ENCODE measurements at places on chromosomes 6 and 20. TPM values are rescaled to one million over a fixed set of nuclear protein-coding genes. Genes with fewer than 3 reads are reported as not detected.

The FAM162B gene
- polyA plus RNA-seq: not detected

- DNase-seq: no peak
Measured at GRCh38 chr6:143807103-143807772, 35.9 kb upstream of the LTV1 start.

The TRIM15 gene
- polyA plus RNA-seq: not detected

The KIF25 gene
- not detected for polyA plus RNA-seq

The PACSIN1 gene
- polyA plus RNA-seq: not detected

DNA sequence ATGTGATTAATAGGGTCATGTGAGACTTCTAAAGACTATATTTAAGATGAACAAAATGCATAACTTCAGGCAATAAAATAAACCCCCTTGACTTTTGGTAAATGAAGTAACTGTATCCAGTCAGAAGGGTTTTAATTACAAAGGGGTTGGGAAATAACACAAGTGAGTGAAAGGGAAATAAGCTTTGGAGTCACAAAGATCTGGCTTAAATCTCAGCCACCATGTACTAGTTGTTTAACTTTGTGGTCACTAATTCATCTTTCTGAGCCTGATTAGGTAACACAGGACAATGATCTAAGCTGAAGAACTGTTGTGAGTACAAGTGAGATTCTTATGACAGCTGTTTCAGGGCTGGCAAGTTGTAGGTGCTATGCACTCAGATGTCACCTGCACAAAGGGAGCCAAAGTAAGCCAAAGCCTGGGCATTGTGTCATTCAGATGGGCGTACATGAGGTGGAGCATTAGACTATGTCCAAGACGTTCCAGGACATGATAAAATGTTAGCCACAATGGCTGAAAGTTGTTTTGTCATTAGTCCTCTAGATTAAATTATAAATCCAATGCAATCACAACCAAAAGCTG lies 13.8 kb downstream of the TOMM34 start:
- DNase-seq: no peak

GRCh38 chr6:107264357-107264840 lies 149.1 kb upstream of the BEND3 start:
- peak; percentile 83 for DNase-seq

The ECT2L gene
- polyA plus RNA-seq: not detected

The LY6G6D gene
- polyA plus RNA-seq: not detected

DNA sequence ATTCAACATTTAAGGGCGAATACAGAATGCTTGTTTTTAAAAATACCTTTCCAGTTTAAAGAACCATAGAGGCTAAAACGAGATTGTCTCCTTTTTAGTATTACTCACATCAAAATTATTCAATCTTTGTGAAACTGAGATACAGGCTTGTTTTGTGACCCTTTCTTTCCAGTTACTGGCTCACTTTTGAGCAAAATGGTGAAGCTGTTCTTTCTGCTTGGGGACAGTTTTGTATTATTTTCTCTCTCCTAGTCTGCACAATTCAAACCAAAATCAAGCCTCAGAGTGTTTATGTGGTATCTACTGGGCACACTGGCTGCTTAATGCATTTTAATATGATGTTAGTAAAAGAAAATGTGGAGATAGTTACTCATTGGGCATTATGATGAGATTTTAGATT lies 36.5 kb downstream of the HIVEP1 start:
- DNase-seq: peak; percentile 26

The FANCE gene
- polyA plus RNA-seq: 4.3 TPM

The FOXA2 gene
- polyA plus RNA-seq: not detected

DNA sequence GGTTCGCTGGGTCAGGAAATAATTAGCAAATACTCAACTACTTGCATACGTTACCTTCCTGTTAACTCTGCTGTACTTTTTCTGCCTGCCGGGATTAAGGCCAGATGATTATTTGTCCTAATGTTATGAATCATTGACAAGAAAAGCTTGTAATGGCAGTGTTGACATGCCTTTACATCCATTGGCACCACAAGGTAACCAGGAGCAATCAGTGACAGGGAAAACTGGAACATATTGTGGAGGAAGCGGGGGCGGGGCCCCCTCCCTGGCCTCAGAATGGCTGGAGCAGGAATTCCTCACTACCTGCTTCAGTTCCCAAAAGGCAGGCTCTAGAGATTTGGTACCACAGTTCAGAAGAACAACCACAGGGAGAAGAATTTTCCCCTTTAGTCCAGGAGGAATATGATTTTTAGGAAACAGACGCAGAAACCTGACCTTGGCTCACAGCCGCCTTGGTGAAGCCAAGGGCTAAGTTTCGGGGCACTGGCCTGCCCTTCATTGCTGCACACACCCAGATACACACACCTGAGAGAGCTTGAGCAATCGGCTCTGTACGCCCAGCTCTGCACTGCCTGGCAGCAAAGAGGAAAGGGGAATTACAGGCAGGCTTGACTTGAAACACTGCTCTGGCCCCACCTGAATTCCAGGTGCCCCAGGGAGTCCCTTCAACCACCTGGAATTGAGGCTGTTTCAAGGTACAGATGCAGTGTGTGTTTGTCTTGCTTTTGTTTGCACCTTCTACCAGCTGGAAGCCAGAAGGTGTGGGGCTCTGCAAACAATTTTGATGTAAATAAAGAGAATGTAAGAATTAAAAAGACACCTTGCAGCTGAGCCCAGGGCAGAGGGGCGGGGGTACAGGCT lies 89.8 kb downstream of the MYB start:
- DNase-seq: no peak

The TXLNB gene
- polyA plus RNA-seq: 0.23 TPM

- no peak for DNase-seq
Measured at GRCh38 chr6:127290391-127291265, 24.0 kb downstream of the RNF146 start.

- DNase-seq: no peak
Measured at GRCh38 chr20:40561187-40561586, 127.8 kb downstream of the MAFB start.

GRCh38 chr6:113819169-113819830 lies 37.8 kb upstream of the MARCKS start:
- DNase-seq: no peak

- peak; percentile 9 for DNase-seq
Measured at GRCh38 chr20:58905236-58905635, 52.7 kb downstream of the GNAS start.

DNA sequence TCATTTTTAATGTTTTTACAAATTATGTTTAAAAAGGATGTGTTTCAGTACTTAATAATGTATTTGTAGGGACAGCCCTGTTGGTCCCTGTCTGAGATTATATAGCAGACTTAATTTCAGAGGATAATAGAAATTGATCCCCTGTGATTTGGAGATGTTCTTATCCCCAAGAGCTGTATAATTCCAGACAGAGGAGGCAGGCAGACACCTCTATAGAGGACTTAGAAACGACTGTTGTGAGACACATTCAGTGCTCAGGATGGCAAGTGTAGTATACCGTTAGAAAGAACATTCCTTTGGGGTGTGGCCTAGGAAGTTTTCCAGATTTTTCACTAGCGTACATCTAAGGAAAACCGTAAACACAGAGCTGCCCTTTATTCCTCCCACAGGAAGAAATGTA lies 117.8 kb downstream of the MAP3K4 start:
- DNase-seq: no peak

The SSTR4 gene
- polyA plus RNA-seq: not detected

GRCh38 chr6:92810913-92811312 lies 608.4 kb downstream of the EPHA7 start:
- peak; percentile 34 for DNase-seq

DNA sequence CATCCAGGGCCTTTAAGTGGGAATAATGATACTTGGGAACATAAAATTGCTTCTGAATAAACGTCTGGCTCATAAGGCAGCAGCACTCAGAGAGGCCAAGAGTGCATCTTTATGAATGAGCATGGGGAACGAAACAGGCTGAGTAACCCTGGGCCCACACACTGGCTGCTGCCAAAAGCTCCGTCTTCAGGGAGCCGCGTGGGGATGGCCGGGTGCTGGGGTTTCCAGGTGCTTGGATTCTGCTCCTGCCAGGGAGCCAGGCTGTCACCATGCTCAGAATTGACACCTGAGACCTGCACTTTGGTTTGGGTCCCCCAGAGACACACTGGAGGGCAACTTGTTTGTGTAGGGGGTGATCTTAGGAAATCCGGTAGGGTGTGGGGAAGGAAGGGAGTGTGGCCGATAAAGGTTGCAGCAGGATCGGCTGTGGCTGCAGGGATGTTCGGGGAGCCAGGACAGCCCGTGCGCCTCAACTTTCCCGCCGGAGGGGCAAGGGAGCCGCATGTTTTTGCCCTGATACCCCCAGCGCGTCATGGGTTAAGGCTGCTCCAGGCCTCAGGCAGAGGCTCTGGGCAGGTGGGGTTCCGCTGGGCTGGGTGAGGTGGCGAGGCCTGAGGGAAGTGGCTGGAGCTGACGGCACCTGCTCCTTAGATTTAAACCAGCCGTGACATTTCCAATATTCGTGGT lies 101.8 kb downstream of the YTHDF1 start:
- DNase-seq: no peak

DNA sequence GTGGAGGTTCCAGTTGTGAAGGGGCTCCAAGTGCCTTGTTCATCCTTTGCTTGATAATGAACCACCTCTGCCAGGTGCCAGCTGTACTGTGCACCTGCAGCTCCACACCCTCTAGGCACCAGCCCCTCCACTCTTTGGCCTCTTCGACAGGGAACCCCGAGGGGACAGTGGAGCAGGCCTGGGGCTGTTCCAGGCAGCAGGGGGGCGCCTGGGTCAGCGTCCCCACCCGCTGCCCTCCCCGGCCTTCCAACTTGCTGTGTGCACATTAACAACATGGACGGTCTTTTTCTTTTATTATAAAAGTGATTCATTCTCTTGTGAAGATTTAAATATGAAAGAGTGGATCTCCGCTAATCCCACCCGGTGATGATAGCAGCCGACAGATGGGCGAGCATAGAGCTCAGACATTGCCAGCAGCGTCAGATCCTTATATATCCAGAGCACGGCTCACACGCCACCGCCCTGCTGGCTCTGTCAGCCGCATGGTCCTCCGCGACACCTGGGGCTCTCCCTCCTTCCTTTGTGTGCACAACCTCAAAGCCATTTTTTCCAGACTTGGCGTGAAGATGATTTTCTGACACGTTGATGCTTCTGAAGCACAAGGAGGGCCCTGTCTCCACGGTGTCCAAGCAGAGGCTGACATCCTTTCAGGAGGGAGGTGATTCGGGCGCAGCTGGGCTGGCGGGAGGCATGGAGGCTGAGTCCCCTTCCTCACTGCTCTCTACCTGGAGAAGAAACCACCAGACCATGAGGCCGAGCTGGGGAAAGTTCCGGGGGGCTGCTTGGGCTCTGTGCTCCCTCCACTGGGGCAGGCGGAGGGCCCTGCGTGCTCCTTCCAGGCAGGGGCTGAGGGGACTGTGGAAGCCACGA lies 22.2 kb upstream of the MRGBP start:
- no peak for DNase-seq

GRCh38 chr20:62666736-62667529 lies 24.6 kb downstream of the SLCO4A1 start:
- DNase-seq: no peak

The CCDC170 gene
- 0.27 TPM for polyA plus RNA-seq

GRCh38 chr6:16519265-16520242 lies 241.7 kb downstream of the ATXN1 start:
- no peak for DNase-seq

DNA sequence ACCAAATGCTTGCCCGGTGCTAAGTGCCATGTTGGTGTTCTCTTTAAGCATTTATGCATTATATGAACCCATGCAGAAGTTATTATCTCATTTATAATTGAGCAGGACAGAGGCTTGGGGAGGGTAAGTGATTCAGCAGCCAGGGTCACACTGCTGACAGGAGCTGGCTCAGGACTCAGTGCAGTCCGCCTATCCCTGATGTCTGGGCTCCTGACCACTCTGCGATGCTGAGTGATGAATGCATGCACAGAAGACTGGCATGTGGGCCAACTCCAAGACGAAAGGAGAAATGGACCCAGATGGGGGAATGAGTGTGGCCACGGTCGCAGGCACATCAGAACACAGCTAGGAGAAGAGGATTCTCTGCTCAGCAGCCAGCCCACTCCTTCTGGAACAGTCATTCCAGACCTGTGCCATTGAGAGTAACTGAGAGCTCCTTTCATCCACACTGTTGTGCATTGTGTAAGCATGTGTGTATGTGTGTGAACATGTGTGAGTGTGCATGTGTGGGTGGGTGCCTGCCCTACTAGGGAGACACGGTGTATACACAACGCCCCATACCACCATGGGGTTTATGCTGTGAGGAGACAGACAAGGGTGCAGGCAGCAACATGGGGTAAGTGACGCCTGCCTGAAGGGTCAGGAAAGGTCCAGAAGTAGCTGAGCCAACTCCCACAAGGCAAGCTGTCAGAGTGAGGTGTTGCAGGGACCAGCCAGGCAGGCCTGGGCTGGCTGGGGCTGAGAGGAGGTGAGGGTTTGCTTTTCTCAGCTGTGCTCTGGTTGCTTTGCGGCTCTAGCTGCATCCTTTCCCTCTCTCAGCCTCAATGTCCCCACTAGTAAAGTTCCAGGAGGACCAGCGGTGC lies 97.8 kb upstream of the PMEPA1 start:
- peak; percentile 9 for DNase-seq

DNA sequence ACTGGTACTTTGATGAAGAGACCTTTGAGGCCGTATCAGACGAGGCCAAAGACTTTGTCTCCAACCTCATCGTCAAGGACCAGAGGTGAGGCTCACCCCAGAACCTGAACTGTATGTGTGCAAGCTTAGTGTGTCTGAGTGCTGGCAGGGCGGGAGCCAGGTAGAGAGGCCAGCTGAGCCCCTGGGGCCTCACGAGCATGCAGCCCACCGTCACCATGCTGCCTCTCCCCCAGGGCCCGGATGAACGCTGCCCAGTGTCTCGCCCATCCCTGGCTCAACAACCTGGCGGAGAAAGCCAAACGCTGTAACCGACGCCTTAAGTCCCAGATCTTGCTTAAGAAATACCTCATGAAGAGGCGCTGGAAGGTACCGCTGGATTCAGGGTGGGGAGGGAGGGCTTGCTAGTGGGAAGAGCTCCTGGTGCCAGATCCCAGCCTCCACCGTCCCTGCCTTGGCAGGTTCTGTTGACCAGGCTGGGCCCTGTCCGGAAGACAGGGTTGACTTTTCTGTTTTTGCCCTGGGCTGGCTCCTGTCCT lies 12.7 kb downstream of the MYLK2 start:
- no peak for DNase-seq

- peak; percentile 69 for DNase-seq
Measured at GRCh38 chr20:17841751-17842215, 126.8 kb downstream of the SNX5 start.

The SLC4A11 gene
- polyA plus RNA-seq: 1.2 TPM

GRCh38 chr6:25010902-25011625 lies 75.3 kb upstream of the RIPOR2 start:
- peak; percentile 71 for DNase-seq

The HLA-DPA1 gene
- polyA plus RNA-seq: 4.9 TPM

The PPP1R14C gene
- 10.1 TPM for polyA plus RNA-seq

The IL17F gene
- polyA plus RNA-seq: not detected

- DNase-seq: peak; percentile 91
Measured at GRCh38 chr6:108896111-108896661, 48.0 kb downstream of the ARMC2 start.

DNA sequence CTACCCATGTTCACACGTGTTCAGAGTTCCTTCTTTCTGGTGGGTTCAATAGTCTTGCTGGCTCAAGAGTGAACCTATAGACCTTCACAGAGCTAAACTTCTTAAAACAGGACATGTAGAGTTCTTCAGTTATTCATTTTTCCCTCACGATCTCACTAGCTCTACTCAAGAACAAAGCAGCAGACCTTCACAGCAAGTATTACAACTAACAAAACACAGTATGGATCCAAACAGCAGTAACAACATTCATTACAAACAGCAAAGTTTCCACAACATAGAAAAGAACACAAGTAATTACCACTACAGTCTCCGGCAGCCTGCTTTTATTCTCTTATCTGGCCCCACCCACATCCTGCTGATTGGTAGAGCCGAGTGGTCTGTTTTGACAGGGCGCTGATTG lies 39.5 kb upstream of the MCUR1 start:
- DNase-seq: no peak

The KHDRBS2 gene
- not detected for polyA plus RNA-seq
